ENCODE measurements at places on chromosomes 4 and X. TPM values are rescaled to one million over a fixed set of nuclear protein-coding genes. Genes with fewer than 3 reads are reported as not detected.

Gene CXCL6
- total RNA-seq = not detected

Gene PDE6B
- 4.1 TPM for total RNA-seq

Gene VCX
- not detected for total RNA-seq

Gene MAGEC2
- total RNA-seq = not detected

Gene RNF128
- total RNA-seq = not detected

Gene ARHGAP36
- 1.8 TPM for total RNA-seq

Gene TEC
- total RNA-seq = 0.25 TPM

Gene HHIP
- 1.3 TPM for total RNA-seq
